ENCODE measurements at places on chromosomes 11 and 22.
A peak's percentile ranks its signal among the peaks of the same experiment; 100 is the strongest.

GRCh38 chr22:27097506-27097905 is 440.1 kb downstream of the MIAT start:
- no peak for DNase-seq

DNA sequence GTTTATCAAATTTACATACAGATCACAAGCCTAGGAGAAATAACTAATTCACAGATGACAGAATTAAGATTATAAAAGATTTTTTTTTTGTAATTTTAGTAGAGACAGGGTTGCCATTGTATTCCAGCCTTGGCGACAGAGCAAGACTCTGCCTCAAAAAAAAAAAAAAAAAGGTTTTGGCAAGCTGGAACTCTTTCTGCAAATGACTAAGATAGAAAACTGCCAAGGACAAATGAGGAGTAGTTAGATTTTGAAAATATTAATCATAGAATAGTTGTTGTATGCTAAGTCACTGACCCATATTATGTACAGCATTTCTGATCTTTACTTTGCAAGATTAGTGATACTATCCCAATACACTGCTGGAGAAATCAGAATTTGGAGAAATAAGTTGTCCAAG is 99.2 kb downstream of the C11orf65 start:
- DNase-seq: no peak

DNA sequence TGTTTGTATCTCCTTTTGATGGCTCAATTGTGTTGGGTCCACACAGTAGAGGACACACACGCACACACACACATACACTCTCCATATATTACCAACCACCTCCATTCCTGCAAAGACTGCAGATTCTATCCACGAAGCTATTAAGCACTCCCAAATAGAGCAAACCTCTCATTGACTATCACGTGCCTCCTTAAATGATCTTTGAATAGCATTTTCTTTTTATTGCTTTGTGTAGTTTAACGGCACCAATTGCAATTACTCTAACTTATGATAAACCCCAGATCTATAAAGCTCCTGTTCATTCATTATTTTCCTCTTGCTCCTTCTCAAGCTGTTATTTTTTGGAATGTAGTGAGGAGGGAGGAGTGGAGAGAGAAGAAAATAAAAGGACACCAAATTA is 204.7 kb downstream of the ST3GAL4 start:
- DNase-seq: no peak

GRCh38 chr22:32661737-32662586 is 139.5 kb upstream of the TIMP3 start:
- DNase-seq: no peak

DNA sequence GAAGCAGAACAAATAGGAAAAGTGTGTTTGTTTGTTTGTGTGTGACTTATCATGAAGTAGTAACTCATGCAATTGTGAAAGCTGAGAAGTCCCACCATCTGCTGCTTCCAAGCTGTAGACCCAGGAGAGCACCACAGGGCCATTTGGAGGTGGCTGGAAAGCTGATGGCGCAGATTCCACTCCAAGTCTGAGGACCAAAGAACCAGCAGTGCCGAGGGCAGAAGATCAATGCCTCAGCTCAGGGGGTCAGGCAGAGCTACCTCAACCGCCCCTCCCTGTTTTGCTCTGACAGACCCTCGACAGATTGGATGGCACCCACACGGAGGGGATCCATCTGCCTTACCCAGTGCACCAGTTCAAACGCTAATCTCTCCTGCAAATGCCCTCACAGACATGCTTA is 896.2 kb downstream of the BRD1 start:
- no peak for DNase-seq

- no peak for DNase-seq
Observed at GRCh38 chr11:131800452-131800851, 430.0 kb downstream of the NTM start.

GRCh38 chr22:42154293-42155052 is 23.9 kb upstream of the CYP2D6 start:
- DNase-seq: no peak

- no peak for DNase-seq
Observed at GRCh38 chr22:48576333-48577013, 1251.2 kb downstream of the BRD1 start.

- no peak for DNase-seq
Observed at GRCh38 chr11:21567645-21568290, 625.1 kb upstream of the ANO5 start.

- DNase-seq: no peak
Observed at GRCh38 chr11:34036456-34036855, 15.1 kb upstream of the CAPRIN1 start.

GRCh38 chr22:38694049-38694448 is 6.7 kb downstream of the JOSD1 start:
- no peak for DNase-seq

GRCh38 chr11:122097419-122098001 is 18.5 kb downstream of the BLID start:
- DNase-seq: peak; percentile 73

GRCh38 chr11:2574553-2575535 is 125.0 kb downstream of the KCNQ1OT1 start:
- DNase-seq: no peak

GRCh38 chr22:28375761-28376534 is 303.7 kb downstream of the TTC28 start:
- DNase-seq: no peak

DNA sequence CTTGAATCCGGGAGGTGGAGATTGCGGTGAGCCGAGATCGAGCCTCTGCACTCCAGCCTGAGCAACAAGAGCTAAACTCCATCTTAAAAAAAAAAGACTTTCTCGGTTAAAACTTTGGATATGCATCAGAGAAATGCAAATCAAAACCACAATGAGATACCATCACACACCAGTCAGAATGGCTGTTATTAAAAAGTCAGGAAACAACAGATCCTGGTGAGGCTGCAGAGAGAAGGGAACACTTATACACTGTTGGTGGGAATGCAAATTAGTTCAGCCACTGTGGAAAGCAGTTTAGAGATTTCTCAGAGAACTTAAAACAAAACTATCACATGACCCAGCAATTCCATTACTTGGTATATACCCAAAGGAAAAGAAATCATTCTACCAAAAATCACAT is 619.4 kb upstream of the KIRREL3 start:
- DNase-seq: no peak

DNA sequence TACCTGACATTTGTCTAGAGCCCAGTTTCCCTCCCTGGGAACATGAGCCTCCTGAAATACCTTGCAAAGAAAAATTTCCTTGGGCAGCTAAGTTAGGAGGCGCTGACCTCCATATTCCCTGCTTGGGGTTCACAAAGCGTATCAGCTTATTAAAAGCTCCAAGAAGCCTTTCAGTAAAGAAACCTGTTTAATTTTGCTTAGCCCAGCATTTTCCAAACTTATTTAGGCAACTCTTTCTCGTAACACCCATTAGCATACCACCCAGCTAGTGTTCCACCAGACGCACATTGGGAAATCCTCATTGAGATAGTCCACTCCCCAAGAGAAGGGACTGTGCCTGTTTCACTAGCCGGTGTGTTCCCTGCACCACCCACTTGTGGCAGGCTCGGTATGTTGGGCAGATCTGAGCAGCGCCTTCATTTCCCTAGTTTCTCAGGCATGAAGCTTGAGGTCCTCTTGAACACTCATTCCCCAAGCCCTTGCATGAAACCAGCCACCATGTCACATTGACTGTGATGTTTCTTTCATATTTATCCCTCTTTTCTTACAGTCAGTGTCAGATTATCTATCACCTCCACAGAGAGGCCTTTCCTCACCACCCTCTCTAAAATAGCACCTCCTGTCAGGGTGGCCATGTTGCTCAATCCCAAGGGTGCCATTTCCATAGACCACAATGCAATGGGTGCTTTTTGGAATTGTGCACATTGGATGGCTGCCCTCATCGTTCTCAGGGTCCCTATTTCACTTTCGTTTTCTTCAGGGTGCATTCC is 12.5 kb upstream of the ELF5 start:
- no peak for DNase-seq

DNA sequence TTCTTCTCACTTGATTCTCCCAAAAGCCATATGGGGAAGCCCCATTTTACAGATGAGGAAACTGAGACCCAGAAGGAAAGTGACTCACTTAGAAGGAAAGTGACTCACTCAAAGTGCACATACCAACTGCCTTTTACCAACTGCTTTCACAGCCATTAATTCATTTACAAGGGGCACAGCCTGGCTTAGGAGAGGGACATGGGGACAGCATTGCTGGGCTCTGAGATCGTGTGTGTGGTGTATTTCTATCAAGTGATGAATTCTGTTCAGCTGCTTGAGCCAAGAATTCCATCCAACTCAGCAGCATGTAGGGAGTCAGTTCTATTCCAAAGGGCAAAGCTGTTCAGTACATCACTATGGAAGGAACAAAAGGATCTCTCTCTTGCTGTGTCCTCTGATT is 23.5 kb upstream of the PAK1 start:
- no peak for DNase-seq

GRCh38 chr11:61083601-61084147 is 18.6 kb upstream of the CD5 start:
- no peak for DNase-seq

DNA sequence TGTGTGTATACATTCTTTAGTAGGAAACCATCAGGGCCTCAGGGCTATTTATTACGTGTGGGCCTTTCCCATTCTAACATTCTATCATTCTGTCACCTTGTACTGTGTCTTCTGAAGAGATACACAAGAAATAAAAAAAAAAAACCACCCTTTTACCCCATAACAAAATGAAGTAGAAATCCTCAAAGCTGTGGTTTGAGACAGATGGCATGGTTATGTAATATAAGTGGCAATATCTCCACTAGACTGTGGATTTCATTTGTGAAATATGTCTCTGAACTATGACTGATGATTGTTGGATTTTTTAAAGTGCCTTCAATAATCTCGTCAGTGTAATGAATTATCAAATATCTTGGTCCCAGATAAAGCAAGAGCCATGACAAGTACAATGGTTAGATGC is 150.0 kb upstream of the BLID start:
- no peak for DNase-seq

DNA sequence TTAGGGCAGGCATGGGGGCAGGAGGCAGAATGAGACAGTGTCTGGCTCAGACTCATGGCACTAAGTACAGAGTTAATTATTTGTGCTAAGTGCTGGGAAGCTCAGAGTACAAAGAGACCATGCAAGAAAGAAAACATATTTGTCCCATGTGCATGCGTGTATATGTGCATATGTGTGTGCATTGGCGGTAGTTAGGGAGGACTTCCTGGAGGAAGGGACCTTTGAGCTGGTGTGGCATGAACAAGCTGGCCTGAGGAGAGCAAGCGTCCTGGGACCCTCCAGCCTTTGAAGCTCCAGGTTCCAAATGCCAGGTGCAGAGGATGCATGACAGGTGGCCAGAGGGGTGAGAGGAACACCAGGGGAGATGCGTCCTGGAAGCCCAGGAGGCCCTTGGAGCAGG is 6.1 kb downstream of the FBLN1 start:
- DNase-seq: no peak

- no peak for DNase-seq
Observed at GRCh38 chr11:47399860-47400767, 8.3 kb upstream of the SLC39A13 start.

Data from nucleus accumbens (tissue), 56 donors.